T-helper 2 cell treated with Interferon-gamma antibody and Interleukin-4, amounts not matched to agents 100 ng/mL and 5 ng/mL, for 36 hours (primary cell): ENCODE measurements at places on chromosomes 7 and 10. TPM values are rescaled to one million over a fixed set of nuclear protein-coding genes. Genes with fewer than 3 reads are reported as not detected.

Gene IGFBP1
- total RNA-seq, result not detected in 2 replicates

Gene TDRD1
- total RNA-seq, result 0.09 and 0.23 TPM in 2 replicates

Gene MSMB
- not detected in 2 replicates for total RNA-seq

Gene ITIH5
- not detected in 2 replicates for total RNA-seq

Gene BTBD16
- not detected in 2 replicates for total RNA-seq

Gene PFKFB3
- 46.0 and 51.0 TPM in 2 replicates for total RNA-seq

Gene CLDN4
- total RNA-seq, result not detected in 2 replicates

Gene HOXA10
- 0.11 TPM in 1 of 2 replicates, not detected in the other for total RNA-seq

Gene YKT6
- 70.7 and 70.9 TPM in 2 replicates for total RNA-seq

Gene RAPGEF5
- 0.27 and 0.41 TPM in 2 replicates for total RNA-seq

Gene FRAT1
- 4.1 and 5.0 TPM in 2 replicates for total RNA-seq

Gene TEX47
- total RNA-seq, result not detected in 2 replicates

Gene TRIL
- not detected in 2 replicates for total RNA-seq

Gene IDI2
- not detected in 2 replicates for total RNA-seq

Gene SPAG6
- total RNA-seq, result 0.61 and 0.64 TPM in 2 replicates

Gene ELOVL3
- not detected in 2 replicates for total RNA-seq
